GM13976 (cell line): ENCODE measurements at places on chromosomes 12 and 14.

DNA sequence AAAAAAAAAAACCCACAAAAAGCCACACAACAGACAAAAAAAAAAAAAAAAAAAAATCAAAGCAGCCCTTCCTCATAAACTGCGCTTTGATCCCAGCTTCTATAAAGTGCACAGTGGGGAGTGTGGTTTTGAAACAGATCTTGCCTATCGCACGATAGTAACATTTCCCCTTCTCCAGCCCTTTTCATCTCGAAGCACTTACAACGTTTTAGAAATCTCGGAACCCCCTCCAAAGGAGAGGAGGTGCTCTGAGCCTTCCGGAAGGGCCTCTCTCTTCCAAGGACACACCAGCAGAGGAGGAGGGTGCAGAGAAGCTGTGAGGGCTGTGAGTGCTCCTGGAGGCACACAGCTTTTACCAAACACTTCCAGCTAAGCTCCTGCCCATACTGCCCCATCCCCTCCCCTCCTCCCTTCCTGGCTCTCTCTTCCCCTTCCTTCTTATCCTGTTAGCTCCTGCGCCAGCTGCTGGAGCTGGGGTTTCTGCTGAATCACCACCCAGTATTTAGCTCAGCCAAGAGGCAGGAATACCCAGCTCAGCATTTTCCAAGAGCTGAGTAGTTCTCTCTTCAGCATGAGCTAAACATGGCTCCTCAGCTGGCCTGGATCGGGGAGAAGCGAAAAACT, 28.4 kb downstream of the SLC7A8 start:
- no peak for DNase-seq

GRCh38 chr14:23572524-23572828, 4.9 kb upstream of the AP1G2 start:
- no peak for DNase-seq

DNA sequence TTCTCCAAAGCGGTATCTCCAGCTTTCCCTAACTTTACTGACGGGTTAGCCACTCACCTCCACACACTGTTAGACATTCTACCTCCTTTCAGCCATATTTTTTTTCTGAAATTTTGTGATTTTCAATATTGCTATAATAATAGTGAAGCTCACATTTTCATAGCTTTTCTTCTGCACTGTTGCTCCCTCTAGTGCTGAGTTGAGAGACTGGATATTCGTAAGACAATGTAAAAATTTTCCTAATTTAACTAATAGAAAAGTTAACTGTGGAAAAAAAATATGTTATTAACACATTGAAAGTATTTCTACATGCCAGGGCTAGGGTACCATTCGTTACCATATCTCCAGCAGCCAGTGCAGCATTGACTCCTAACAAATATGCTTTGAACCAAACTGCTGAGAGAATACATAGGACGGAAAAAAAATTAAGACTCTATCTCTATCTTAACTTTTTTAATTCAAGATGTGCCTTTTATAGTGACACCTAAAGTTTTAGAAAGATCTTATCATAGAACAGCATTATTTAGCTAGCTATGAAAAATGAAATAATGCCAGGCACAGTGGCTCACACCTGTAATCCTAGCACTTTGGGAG, 48.7 kb upstream of the ABCC9 start:
- no peak for DNase-seq

GRCh38 chr12:15253990-15254389, 32.8 kb upstream of the RERG start:
- DNase-seq, result no peak

DNA sequence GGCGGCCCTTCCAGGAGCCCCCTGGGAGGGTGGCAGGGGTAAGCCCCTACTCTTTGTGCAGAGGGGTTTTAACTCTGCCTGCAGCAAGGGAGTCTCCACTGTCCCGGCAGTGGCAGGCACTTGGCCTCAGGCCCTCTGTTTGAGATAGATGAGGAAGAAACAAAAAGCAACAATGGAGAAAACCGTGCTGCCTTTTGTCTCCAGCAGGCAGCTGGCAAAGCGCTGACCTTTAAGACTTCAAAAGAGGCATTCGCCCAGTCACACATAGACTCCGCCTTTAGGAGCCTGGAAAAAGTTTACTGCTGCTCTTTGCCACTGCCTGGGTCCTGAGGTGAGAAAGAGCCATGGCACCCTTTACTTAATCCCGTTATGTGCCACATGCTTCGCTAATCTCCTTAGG, 158.2 kb upstream of the NTF3 start:
- no peak for DNase-seq

- DNase-seq, result no peak
These were observed 7.9 kb downstream of the TRIM9 start for GRCh38 chr14:51087031-51087441.

GRCh38 chr14:34489324-34489723, 27.3 kb upstream of the SPTSSA start:
- DNase-seq, result no peak

DNA sequence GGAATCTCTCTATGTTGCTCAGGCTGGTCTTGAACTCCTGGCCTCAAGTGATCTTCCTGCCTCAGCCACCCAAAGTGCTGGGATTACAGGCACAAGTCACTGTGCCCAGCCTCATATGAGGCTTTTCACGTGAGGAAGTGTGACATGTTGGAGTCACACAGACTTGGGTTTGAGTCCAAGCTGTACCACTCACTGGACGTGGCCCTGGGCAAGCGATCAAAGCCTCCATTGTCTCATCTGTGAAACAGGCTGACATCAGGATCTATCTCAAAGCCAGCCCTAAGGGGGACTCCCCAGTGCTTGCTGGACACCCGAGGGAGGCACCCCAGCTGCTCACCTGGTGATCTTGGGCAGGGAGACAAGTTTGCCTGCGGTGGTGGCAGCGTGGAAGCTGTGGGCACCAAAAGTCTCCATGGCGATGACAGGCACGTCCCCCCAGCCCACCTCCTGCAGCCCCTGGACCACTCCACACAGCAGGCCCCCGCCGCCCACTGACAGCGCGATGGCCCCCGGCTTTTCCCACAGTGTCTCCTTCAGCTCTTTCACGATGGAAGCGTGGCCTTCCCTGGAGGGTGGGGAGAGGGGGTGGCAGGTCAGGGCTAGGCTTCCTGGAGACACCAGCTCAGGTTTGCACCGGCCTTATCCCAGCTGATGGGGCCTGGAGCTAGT, 6.7 kb downstream of the SDS start:
- no peak for DNase-seq

DNA sequence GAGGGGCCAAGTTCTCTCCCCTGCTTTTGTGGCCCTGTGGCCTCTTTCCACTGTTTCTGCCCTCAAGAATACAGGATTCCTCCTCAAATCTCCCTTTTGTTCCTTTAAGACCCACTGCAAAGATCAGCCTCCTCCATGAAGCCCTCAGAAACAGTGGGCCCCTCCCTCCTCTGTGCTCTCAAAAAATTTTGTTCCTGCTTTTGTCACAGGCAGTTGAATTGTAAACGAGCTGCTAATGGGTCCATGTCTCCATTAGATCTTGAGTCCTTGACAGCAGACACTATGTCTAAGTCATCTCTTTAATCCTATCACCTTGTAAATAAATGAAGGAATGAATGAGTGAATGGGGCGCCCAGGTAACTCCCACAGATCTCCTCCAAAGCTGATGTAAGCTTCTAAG, 175.2 kb downstream of the ESRRB start:
- no peak for DNase-seq

DNA sequence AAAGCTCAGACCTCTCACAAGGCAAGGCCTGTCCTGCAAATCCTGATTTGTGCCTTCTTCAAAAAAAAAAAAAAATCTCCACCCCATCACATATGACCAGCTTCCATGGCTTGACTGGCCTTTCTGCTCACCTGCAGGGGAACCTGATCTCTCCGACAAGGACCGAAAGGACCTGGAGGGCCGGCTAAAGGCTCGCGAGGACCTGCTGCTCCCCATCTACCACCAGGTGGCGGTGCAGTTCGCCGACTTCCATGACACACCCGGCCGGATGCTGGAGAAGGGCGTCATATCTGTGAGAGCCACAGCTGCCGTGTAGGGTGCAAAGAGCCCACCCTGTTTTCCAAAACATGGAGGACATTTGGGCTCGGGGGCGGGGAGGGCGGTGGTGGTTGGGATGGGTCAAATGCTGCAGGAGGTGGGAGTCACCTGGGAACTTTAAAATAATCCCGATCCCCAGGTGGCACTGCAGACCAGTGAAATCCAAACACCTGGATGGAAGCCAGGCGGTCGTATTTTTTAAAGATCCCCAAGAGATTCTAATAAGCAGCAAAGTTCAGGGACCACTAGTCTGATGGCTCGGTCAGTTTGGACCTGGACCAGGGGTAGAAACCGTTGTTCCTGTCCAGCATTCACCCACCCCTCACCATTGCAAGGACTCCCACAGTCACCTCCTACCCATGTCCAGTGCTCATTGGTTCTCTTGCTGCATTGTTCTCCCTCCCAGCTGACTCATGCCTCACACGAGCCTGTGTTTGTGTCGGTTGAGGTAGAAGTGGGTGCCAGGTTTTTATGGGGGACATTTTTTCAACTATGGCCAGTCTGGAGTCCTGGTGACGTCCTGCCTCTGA, 44.8 kb downstream of the FOXN4 start:
- peak; percentile 87 for DNase-seq

GRCh38 chr14:59332727-59333126, 132.5 kb downstream of the GPR135 start:
- DNase-seq, result no peak

- no peak for DNase-seq
These were observed 17.1 kb downstream of the DICER1 start for GRCh38 chr14:95140060-95140858.

DNA sequence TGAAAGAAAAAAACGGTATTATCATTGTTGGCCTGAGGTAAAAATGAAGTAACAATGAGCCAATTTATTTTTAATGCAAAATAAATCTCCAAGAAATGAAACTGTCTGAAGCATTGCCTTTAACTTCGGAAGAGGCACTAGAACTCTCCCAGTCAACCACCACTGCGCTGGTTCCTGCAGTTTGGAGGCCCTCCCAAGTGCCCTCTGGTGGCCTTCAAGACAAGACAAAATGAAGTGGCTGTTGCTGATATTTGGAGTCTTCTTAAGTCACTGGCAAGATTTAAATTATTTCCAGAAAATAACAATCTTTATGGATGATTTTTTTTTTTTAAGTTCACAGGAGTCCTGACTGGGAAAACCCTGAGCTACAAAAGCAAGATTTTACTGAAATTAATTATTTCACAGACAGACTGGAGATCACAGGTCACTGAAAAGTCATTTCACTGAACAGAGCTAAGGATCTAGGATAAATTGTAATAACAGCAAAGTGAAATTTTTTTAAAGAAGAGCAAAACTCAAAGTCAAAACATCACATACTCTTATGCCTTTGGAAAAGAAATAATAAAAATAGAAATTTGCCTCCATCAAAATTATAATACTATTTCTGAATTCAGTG, 58.2 kb downstream of the DICER1 start:
- DNase-seq, result no peak

DNA sequence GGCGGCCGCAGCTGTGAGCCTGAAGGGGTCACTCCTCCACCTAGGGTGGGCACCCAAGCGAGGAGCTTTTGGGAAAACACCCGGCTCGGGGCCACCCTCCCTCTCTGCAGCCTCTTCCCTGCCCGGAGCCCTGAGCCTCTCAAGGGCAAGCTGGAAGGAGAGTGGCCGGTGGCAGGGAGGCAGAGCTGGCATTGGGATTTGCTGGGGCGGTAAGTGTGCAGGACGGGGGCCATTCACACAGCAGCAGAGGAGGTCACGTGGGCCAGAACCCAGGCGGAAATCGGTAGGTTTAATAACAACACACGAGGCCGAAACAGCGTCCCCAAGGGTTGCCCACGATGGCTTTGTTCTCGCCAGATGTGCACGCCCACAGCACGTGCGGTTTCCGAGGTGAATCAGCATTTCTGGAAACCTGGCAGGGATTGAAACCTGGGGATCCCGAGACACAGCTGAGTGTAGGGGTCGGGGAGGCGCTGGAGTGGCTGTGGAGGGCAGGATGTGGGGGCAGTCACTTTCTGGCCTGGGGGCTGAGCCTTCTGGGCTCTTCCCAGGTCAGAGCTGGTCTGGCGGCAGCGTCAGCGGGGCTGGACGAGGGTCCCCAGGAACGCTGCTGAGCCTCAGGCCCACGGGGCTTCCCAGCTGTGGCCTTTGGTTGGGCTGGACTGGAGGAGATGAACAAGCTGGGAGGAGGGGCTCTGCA, 23.5 kb downstream of the NOC4L start:
- no peak for DNase-seq

DNA sequence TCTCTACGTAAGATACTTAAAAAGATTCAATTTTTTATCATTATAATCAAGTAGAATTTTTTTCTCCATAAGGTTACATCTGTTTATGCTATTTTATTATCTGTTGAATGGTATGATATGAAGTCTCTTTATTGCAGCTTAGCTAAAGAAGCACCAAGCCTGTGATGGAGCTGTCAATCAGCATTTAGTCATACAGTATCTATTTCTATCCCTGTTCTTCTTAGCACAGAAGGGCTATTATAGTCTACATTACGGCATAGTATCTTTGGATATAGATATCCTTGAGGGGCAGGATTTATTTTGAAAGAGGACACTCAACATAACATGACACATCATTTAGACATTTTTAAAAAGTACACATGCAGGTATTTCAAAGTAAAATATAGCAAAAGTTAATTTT, 277.1 kb downstream of the FOXG1 start:
- DNase-seq, result no peak

DNA sequence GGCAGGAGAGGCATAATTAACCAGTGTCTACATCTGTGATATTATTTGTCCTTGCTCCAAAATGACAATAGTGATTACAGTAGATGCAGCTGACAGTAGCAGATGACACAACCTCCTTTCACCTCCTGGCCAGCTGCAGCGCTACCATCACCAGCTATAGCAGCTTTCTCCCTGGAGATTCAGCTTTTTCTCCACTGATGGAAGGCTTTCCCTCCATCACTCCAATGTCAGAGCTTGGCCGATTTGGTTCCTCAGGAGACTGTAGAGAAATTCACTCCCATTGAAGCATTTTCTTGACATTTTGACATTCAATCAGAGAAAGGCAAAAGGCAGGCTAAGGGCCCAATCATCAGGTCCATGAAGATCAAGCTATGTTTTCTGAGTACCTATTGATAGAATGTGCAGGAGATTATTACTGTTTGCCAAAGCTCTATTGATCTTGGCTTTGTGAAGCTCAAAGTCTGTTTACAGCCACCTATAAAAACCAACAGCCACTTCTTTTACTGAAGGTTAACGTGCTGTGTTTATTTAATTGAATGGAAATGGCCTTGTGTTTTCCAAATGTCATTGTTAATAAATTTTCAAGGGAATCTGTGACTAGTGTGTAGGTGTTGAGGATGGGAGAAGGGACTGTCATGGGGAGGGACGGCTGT, 785.1 kb downstream of the DIO2 start:
- no peak for DNase-seq

DNA sequence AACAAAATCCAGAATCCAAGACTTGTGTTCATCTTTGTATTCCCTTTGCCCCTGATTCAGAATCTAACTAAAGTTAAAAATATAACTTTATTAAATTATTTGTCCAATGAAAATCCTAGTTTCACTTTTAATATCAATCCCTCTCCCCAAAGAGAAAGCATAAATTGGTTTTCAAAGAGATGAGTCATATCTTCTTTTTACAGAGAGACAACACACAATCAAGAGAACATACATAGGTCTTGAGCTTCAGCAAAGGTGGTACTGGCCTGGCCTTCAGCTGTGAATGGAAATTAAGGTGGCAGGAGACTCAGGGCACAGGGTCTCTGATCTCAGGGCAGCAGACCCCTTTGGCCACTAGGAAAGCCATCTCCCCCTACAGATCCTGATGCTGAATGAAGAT, 4.3 kb upstream of the ASCL1 start:
- no peak for DNase-seq

- no peak for DNase-seq
These were observed 37.0 kb upstream of the BAZ1A start for GRCh38 chr14:34912182-34912581.

- DNase-seq, result no peak
These were observed 30.8 kb upstream of the ZFP36L1 start for GRCh38 chr14:68823434-68824206.
